Activated T-helper 2 cell treated with anti-CD3 and anti-CD28 coated beads, Interferon-gamma antibody, Interleukin-2, Interleukin-4, amounts not matched to agents 10 μg/mL and 5 μg/mL and 100 μg/mL, durations not matched to agents 14 hours and 24 hours and 36 hours (primary cell): ENCODE measurements at places on chromosomes 3 and 15. TPM values are rescaled to one million over a fixed set of nuclear protein-coding genes. Genes with fewer than 3 reads are reported as not detected.

DNA sequence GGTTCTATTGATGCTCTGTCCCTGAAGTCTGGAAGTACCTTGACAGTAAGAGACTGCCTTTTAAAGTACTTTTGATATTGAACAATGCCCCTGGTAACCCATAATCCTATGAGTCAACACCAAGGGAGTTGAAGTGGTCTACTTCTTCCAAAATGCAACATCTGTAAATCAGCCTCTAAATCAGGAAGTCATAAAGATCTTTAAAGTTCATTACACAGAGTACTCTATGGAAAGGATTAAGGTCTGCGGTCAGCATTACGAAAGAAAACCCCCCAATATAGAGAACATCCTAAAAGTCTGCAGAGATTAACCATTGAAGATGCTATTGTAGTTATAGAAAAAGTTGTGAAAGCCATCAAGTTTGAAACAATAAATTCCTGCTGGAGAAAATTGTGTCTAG, 52.7 kb upstream of the CMC1 start:
- H3K36me3 ChIP-seq: no peaks in the 10 kb centered on the region
- H3K4me1 ChIP-seq: no peaks in the 10 kb centered on the region

- DNase-seq: no peak
- peak overlapping the region; percentile 95 for H3K4me3 ChIP-seq
- peaks cover 10% of the 10 kb centered on the region for H3K36me3 ChIP-seq
- H3K4me1 ChIP-seq: peaks cover 28% of the 10 kb centered on the region
Observed at GRCh38 chr15:52020221-52021085, 1.4 kb downstream of the MAPK6 start.

DNA sequence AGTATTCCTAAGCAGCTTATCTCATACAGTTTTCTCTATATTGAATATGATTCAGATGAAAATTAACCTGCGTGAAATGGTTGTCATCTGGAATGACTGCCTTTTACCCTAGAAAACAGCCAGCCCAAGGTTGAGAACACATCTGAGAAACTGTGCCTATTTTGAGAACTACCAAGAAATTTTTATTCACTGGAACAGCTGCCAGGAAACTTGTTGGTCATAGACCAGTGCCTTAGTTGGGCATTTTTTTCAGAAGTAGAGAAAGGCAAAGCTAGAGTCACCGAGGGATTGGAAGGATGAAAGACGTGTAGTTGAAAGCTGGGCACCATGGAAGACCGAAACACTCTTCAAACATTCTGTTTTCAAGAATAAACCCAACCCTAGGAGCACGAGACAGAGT, 277.1 kb downstream of the LPP start:
- no peak overlapping the region for H3K27ac ChIP-seq
- H3K4me1 ChIP-seq: peaks cover 28% of the 10 kb centered on the region
- peaks cover 40% of the 10 kb centered on the region for H3K36me3 ChIP-seq
- H3K27me3 ChIP-seq: no peaks in the 10 kb centered on the region

DNA sequence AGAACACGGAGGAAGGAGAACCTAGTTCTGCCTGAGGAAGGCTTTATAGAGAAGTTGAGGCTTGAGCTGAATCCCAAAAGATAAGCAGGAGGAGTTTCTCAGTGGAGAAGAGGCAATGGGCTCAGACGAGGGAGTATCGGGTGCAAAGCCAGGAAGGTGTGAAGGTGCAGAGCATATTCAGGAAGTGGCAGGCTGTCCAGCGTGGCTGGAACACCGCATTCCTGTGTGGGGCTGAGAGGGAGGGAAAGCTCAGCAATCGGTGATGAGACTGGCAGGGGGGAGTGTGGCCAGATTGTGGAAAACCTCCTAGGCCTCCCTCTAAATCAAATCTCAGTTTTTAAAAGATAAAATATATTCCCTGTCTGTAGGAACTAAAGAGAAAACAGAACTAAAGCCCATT, 63.0 kb downstream of the ARHGAP31 start:
- H3K27me3 ChIP-seq: no peaks in the 10 kb centered on the region
- no peak for DNase-seq
- H3K4me3 ChIP-seq: no peak overlapping the region
- H3K27ac ChIP-seq: no peak overlapping the region
- no peaks in the 10 kb centered on the region for H3K36me3 ChIP-seq
- peaks cover 12% of the 10 kb centered on the region for H3K4me1 ChIP-seq

Gene SAXO2
- 0.51 TPM in 1 of 2 replicates, not detected in the other for total RNA-seq

DNA sequence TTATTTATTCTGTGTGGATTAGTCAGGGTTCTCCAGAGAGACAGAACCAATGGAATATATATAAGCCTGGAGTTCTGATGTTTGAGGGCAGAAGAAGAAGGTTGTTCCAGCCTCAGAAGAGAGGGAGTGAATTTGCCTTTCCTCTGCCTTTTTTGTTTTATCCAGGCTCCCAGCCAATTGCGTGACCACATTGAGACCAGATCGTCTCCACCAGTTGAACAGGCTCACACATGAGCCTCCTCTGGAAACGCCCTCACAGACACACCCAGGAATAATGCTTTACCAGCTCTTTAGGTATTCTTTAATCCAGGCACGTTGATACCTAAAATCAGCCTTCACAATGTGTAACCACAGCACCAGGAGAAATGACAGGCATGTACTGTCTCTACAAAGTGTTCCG, 923.1 kb downstream of the TBL1XR1 start:
- no peak for DNase-seq
- no peaks in the 10 kb centered on the region for H3K4me1 ChIP-seq
- no peak overlapping the region for H3K27ac ChIP-seq
- H3K36me3 ChIP-seq: no peaks in the 10 kb centered on the region
- H3K27me3 ChIP-seq: no peaks in the 10 kb centered on the region

DNA sequence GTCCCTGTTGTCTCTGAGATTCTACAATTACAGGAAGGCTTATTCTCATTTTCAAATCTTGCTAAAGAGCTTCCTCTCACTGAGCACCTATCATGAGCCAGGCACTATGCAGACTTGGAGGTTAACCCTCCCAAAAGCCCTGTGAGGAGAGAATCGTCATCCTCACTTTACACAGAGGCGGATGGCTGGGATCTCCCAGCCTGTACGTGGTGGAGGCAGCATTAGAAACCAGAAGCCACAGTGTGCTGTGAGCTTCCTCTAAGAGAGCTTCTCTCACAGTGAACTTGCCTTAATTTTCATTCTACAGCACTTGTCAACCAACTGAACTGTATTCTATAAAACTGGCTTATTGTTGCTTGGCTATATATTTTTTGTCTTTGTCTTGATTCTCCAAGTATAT, 6.1 kb upstream of the DGKG start:
- no peak overlapping the region for H3K27ac ChIP-seq
- DNase-seq: no peak
- peaks cover 30% of the 10 kb centered on the region for H3K27me3 ChIP-seq
- no peaks in the 10 kb centered on the region for H3K36me3 ChIP-seq
- no peak overlapping the region for H3K4me3 ChIP-seq
- H3K4me1 ChIP-seq: no peaks in the 10 kb centered on the region

Gene CHCHD4
- 24.8 and 25.0 TPM in 2 replicates for total RNA-seq

DNA sequence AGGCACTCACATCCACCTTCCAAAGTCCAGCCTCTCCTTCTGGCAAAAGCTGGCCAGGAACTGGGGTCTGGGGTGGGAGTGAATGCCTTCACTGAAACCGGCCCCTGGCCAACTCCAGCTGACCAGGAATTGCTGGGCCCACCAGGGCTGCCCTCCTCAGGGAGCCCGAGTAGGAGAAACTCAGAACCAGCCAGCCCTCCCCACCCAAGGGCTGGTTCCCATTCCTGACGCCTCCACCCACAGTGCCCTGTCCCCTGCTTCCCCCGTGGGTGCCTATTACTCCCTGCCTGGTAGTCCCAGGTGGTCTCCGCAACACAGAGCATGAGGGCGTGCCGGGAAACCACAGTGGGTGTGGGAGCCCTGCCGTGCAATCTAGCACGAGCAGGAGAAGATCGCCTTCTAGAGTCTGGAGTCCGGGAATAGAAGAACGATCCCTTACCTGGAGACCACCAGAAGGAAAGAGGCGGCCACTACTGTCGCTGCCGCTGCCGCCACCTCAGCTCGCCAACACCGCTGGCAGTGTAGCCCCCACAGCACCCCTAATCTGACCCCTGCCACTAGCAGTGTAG, 178.8 kb downstream of the POTEB3 start:
- no peaks in the 10 kb centered on the region for H3K36me3 ChIP-seq
- H3K27me3 ChIP-seq: peaks cover 8% of the 10 kb centered on the region
- no peak overlapping the region for H3K27ac ChIP-seq

Gene LRRC49
- total RNA-seq: not detected in 2 replicates

Gene CADM2
- total RNA-seq: not detected in 2 replicates

GRCh38 chr3:140706360-140706759, 28.5 kb downstream of the TRIM42 start:
- no peak overlapping the region for H3K4me3 ChIP-seq
- no peaks in the 10 kb centered on the region for H3K4me1 ChIP-seq
- H3K27ac ChIP-seq: no peak overlapping the region
- peaks cover 15% of the 10 kb centered on the region for H3K27me3 ChIP-seq

GRCh38 chr3:176584413-176585176, 612.7 kb downstream of the TBL1XR1 start:
- no peak overlapping the region for H3K4me3 ChIP-seq
- no peak overlapping the region for H3K27ac ChIP-seq
- H3K36me3 ChIP-seq: no peaks in the 10 kb centered on the region
- H3K27me3 ChIP-seq: no peaks in the 10 kb centered on the region
- no peaks in the 10 kb centered on the region for H3K4me1 ChIP-seq

- no peak for DNase-seq
- no peak overlapping the region for H3K4me3 ChIP-seq
- peaks cover 58% of the 10 kb centered on the region for H3K4me1 ChIP-seq
Observed at GRCh38 chr3:5004319-5005152, 25.3 kb downstream of the BHLHE40 start.

Gene FGD5
- total RNA-seq: 0.09 TPM in 1 of 2 replicates, not detected in the other

GRCh38 chr3:66093981-66094380, 55.3 kb upstream of the MAGI1 start:
- H3K4me3 ChIP-seq: no peak overlapping the region
- no peaks in the 10 kb centered on the region for H3K36me3 ChIP-seq
- H3K27ac ChIP-seq: no peak overlapping the region
- no peaks in the 10 kb centered on the region for H3K4me1 ChIP-seq
- no peaks in the 10 kb centered on the region for H3K27me3 ChIP-seq

DNA sequence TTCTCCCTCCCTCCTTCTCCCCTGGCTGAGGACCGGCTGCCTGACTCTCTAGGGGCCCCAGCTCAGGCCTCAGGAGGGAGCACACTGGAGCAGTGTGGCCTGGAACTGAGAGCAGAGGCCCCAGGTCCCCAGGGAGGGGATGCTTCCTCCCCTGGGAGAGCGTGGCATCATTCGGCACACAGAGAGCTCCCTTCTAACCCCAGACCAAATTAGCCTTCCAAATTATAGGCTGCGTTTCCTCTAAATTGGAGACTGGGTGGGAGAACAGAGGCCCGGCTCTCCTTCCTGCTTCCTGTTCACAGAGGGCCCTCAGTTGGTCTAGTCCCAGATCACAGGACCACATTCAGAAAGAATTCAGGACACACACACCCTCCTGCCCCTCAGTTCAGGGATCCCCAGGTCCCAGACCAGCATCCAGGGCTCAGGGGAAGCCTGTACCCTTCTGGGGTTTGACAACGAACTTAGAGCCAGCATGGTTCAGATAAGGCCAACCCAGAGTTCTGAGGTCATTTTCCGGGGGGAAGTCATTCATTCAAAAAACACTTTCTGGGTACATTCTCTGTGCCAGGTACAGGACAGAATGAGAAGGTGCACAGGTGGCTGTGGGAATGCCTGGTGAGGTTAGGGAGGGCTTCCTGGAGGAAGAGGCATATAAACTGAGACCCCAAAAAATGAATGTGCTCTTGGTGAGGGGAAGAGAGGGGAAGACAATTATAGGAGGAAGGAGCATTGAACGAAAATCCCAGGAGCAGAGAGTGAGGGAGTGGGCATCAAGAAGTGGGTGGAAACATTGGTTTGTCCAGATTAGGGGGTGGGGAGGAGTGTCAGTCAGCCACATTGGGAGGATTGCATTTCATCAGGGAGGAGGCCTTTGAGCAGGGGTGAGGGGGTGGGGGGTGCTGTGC, 28.4 kb upstream of the RPL29 start:
- H3K36me3 ChIP-seq: no peaks in the 10 kb centered on the region
- H3K27me3 ChIP-seq: peaks cover 3% of the 10 kb centered on the region
- no peak overlapping the region for H3K27ac ChIP-seq
- no peaks in the 10 kb centered on the region for H3K4me1 ChIP-seq
- DNase-seq: no peak
- no peak overlapping the region for H3K4me3 ChIP-seq

GRCh38 chr3:107384907-107385306, 7.7 kb downstream of the CCDC54 start:
- no peaks in the 10 kb centered on the region for H3K4me1 ChIP-seq
- no peak overlapping the region for H3K27ac ChIP-seq
- no peaks in the 10 kb centered on the region for H3K36me3 ChIP-seq
- no peak overlapping the region for H3K4me3 ChIP-seq

DNA sequence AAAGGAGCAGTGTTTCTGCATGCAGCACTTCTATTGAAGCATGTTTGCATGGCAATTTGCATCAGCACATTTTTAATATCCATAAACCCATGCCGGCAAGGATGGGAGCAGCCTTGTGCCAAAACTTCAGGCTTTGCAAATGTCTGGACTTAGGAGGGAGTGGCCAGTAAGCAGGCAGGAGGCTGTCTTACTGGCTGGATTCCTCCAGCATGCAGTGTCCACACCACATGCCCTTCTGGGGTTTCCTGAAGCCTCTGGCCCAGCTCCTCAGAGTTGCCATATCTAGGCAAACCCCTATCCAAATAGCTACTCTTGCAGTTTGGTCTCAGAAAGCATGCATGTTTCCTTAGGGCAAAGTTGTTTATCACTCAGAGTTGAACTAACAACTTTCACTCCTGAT, 139.1 kb upstream of the MRPS22 start:
- H3K4me3 ChIP-seq: no peak overlapping the region
- DNase-seq: no peak
- H3K27me3 ChIP-seq: peaks cover 24% of the 10 kb centered on the region

DNA sequence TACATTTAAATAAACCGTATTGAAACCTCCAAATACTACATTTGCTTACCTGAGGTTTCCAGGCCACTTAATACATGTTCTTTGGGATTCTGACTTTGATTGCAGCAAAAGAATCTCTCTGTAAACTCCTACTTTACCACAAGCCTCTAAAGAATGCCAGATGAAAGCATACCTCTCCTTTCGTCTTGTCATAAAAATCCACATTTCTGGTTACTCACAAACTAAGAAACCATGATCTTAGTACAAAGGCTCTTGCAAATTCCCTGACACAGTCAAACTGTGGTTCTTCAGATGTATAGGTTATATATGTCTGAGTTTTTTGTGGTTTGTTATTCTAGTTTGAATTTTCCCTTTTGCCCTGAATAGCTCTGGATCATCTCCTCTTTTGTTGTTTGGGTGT, 188.4 kb downstream of the RAP2B start:
- DNase-seq: no peak
- H3K27me3 ChIP-seq: peaks cover 4% of the 10 kb centered on the region
- H3K4me1 ChIP-seq: no peaks in the 10 kb centered on the region
- no peak overlapping the region for H3K27ac ChIP-seq

Gene CCNB2
- 57.5 and 59.2 TPM in 2 replicates for total RNA-seq

- no peak for DNase-seq
- no peak overlapping the region for H3K27ac ChIP-seq
- H3K4me3 ChIP-seq: no peak overlapping the region
- H3K27me3 ChIP-seq: peaks cover 16% of the 10 kb centered on the region
- H3K36me3 ChIP-seq: no peaks in the 10 kb centered on the region
Observed at GRCh38 chr3:42884324-42884723, 8.6 kb upstream of the CYP8B1 start.

Gene POMGNT2
- total RNA-seq: 3.9 and 4.1 TPM in 2 replicates

Gene RPS27L
- 164 and 167 TPM in 2 replicates for total RNA-seq

- DNase-seq: no peak
- H3K4me1 ChIP-seq: peaks cover 18% of the 10 kb centered on the region
- peaks cover 27% of the 10 kb centered on the region for H3K36me3 ChIP-seq
- peak overlapping the region; percentile 63 for H3K27ac ChIP-seq
Observed at GRCh38 chr15:40807888-40808461, 702 bp upstream of the DNAJC17 start.

Gene EPB42
- not detected in 2 replicates for total RNA-seq

- DNase-seq: no peak
- H3K4me1 ChIP-seq: peaks cover 58% of the 10 kb centered on the region
- H3K27ac ChIP-seq: peak overlapping the region; percentile 71
- H3K27me3 ChIP-seq: no peaks in the 10 kb centered on the region
- H3K4me3 ChIP-seq: no peak overlapping the region
Observed at GRCh38 chr15:65796610-65797078, 4.6 kb upstream of the DENND4A start.
